ENCODE measurements at places on chromosomes 2 and 18.

DNA sequence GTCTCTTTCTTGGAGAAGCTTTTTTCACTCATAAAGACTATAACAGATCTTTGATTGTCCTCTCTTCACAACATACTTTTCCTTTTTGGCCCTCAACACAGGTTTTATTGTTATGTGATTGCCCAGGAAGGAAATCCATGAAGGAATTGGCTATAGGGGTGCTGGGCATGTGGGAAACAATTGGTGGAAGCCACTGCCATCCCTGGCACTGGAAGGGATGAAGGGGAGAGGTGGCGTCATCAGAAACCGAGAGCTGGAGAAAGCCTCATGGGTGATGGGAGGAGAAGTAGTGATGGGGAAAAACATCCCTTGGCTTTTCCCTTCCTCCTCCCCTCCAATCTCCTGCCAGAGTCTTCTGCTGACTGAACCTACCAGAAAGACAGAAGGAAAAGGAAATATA lies 106.2 kb downstream of the SPOPL start:
- DNase-seq = no peak

- no peak for DNase-seq
Observed at GRCh38 chr18:55849391-55849790, 261.4 kb upstream of the TCF4 start.

DNA sequence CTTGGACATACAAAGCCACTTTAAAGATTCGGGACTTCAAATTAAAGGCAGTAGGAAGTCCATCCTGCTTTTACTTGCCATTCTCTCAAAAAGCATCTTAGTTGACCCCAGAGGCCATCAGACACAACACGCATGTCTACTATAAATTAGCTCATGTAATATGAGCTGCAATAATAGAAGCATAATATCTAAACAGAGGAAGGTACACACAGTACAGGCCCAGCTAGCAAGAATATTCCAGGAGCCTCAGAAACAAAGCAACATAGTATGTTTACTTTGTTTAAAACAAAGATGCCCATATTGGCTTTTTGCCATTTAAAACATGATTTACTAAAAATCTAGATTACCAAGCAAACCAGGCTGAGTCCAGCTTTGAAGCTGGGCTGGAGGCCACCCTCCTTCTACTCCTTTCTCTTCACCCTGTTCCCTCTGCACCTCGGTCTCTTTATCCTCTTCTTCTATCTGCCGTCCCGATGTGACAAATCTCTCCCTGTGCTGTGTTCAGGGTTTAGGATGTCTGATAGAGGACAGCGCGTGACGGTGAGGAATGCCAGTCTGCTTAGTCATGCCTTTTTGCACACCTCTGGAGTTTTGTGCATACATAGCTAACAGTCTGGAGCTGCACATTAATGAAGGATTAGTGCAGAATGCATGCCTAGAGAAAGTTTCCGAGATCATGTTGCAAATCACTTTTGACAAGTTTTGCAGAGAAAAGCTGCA lies 28.2 kb downstream of the DTNA start:
- no peak for DNase-seq

DNA sequence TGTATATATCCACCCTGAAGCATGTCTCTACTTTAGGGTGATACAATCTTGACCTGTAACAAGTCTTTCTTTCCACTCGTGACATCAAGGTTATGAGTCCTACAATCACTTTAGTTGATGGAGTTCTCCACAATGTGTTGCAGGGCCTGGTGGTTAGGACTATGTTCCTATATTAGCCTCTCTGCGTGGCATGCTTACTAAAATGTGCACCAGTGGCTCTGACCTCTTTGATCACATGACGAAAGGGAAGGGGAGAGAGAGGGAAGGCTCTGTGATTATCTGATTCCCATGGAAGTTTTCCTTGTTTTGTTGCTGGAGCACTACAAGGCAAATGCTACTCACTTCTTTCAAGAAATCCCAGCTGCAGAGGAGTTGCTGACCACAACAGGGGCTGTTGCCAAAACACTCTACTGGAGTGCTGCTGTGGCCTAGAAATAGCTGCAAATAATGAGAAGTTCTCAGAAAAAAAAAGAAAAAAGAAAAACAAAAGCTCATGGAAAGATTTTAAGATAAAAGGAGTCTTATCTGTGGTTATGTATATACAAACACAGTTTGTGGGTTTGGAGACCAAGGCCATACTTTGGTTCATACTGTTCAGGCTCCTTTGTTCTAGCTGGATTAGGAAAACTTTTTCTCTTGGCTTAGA lies 272.8 kb upstream of the MMADHC start:
- DNase-seq = no peak

DNA sequence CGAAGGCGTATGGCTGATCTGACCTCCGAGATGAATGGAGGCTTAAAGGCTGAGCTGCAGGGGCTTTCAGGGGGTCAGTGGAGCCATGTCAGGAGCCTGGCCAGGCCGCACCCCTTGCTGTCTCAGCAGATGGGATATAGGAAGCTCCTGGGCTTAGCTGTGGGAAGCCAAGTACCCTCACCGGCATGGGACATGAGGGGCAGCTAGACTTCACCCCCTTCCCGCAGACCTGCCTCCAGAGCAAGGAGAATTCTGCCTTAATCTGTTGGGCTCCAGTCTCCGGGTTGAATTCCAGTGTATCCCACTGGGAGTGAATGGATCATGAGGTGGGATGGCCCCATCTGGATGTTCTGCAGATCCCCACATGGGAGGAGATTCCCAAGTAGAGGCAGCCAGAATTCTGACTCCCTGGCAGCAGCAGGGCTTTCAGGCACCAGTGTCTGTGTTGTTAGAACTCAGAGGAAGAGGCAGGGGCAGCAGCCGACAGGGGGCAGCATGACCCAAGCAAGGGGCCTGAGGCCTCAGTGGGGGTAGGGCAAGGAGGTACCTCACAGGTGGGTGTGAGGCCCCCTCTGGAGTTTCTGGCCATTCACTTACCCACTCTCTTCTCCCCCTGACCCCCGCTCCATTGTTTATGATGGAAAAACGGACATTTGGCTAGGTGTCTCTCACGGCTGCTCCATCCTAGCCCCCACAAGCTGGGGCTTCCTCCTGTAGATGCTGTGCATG lies 19.1 kb downstream of the CAPG start:
- peak; percentile 46 for DNase-seq

DNA sequence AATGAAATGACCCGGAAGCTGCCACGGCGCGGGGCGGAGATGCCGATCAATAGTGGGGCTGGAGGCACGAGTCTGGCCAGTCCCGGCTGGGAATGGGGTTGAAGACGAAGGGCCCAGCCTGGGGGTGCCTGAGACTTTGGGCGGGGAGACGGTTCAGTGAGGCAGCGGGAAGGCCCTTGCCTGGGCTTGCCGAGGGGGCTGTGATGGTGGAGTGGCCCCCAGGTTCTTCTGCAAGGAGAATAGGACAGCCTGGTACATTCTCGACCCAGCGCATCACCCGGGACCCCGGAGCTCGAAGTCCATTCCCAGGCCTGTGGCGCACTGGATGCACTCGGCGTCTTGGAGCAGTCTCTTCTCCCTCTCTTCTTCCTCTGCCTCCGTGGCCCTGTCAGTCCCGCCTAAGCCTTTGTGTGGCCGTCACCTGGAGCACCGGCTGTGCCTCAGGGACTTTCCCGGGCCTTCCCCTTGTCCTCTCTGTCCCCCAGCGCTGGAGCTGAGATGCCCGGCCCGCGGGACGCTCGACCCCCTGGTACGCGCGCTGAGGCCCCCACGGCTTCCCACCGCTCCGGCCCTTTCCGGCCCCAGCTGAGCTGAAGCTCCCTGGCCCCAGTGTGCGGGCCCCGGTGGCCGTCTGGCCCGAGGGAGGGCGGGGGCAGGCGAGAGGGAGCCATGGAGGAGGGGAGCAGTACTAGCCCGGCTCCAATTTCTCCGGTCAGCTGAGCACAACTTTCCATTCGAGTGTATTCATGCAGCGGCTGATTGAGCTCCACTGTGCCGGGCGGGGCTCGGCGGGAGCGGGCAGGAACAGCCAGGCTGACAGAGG lies 8.0 kb downstream of the SIX3 start:
- no peak for DNase-seq

DNA sequence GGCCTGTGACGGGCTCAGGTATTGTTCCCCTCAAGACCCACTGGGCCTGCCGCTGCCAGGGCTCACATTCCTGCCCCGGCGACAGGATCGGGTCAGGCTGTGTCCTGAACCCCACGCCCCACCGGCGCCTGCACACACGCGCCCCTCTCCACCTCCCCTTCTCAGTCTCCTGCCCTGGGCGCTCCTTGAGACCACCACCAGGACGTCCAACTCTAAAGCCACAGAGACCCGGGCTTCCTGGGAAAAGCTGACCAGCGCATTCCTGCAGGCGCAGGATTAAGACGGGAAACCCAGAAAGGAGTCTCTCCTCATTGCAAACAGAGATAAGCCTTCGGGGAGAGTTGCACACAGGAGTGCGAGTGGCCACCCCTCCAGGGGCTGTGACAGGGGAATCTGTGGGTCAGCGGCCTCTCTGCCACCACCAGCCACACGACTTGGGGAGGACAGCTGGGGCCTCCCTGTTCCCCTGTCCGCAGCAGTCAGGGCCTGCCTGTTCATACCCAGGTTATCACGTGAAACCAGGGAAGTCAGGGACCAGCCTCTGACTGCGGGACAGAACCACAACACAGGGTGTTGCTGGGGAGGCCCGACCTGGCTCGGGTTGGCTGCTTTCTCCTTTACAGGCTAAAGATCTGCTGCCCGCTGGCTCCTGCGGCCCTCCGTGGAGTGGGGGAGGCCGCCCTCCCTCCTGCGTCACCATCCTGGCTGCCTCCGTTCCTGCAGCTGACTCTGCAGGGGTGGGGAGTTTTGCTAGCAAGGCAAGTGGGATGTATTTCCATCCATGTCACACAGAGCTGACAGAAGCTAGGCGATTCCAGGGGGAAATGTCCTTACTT lies 88.8 kb downstream of the ZCCHC2 start:
- DNase-seq = no peak

- DNase-seq = no peak
Observed at GRCh38 chr2:20542746-20543468, 96.0 kb downstream of the RHOB start.

DNA sequence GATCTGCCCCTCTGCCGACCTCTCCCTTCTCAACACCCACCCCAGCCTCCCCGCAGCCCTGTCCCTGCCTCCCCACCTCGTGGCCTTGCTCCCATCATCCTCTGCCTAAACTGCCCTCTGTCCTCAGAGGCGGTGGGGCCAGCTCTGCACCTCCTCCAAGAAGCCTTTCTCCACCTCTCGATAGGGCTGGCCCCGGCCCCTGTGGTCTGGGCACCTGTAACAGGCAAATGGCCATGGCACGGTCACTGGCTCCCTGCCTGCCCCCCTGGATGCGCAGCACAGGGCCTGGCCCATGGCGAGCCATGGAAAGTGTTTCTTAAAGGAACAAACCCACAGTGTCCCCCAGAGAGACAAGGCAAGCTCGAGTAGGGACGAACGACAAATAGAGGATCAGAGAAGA lies 42.0 kb downstream of the MYO7B start:
- DNase-seq = no peak

DNA sequence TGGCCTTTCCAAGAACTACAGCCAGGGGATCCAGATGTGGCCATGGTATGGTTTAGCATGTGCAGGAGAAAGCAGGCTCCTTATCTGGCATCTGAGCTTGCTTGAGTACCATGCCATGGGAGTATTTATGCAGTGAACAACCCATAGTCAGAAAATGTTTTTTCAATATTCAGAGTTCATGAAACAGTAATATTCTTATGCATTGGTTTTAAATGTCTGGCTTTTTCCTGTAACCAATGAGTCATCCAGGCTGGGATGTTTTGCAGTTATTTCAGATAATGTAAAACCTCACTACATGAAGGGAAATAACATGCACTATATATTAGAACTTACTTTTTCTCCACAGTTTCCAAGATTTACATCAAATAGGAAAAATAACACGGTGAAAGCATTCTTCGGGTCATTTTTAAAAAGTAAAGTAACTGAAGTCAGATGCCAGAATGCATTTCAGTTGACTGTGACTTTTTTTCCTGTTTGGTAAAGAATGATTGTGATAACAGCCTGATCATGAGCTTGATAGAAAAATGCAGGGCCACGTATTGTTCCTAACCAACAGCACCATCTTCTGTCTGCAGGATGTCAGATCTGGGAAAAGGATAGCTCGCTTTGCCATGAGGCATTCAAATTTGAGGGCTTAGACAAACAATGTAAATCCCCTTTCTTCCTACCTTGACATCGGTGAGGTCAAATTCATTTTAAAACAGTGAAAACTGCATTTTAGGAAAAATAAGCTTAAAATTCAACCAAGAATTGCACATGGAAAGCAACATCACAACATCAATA lies 152.8 kb downstream of the DSC3 start:
- DNase-seq = no peak

DNA sequence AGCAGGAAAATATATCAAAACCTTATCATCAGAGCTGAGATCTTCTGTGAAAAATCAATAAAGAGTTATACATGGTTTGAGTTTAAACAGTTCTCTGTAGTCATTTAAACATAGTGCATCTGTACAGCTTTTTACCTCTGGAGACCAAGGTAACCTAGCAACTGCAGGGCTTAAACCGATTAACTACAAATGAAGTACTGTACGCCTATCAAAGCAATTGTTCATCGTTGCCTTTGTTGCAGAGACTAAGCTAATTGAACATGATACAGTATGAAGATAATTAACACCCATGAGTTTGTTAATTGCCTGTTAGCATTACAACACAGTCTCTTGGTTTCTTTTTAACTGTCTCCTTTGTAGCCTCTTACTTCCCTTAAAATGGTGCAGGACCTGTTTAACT lies 147.9 kb downstream of the LNPK start:
- no peak for DNase-seq

- no peak for DNase-seq
Observed at GRCh38 chr2:207215308-207215707, 49.6 kb upstream of the KLF7 start.

DNA sequence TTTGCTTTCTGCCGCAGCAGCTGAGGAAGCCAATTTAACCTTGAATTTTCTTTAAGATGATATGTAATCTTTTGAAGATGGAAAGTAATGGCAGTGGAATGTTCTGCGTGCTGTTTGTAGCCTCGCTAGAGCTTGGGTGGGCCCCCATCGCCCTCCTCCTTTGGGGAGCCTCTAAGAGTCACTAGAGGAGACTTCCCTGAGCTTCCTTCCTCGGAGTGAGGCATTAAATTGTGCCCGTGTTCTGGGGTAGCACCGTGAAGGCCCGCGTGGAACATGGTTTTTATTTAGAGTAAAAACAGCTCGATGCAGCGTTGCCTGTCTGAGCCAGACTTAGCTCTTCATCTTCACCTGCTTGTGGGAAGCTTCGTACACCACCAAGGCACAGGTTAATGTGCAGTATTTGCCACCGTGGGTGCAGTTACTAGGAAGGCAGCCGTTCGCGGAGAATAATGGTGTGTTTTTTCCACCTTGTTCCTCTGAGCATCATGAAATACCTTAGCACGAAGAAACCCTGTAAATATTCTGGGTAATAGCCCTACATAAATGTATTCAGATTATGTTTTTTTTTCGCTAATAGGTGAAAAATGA lies 38.5 kb downstream of the NCK2 start:
- DNase-seq = no peak

DNA sequence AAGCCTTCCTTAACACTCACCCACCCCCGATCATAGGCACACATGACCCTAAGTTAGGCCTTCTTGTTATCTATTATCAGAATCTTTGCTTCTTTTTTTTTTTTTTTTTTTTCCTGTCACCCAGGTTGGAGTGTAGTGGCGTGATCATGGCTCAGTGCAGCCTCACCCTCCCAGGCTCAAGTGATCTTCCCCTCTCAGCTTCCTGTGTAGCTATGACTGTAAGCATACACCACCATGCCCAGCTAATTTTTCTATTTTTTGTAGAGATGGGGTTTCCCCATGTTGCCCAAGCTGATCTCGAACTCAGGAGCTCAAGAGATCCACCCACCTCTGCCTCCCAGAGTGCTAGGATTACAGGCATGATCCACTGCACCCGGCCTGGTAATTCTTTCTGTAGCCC lies 328.7 kb downstream of the NR4A2 start:
- DNase-seq = no peak
